ENCODE measurements at places on chromosomes 13 and 19. TPM values are rescaled to one million over a fixed set of nuclear protein-coding genes. Genes with fewer than 3 reads are reported as not detected.

ABHD13 gene
- 17.9 TPM for polyA plus RNA-seq

DNA sequence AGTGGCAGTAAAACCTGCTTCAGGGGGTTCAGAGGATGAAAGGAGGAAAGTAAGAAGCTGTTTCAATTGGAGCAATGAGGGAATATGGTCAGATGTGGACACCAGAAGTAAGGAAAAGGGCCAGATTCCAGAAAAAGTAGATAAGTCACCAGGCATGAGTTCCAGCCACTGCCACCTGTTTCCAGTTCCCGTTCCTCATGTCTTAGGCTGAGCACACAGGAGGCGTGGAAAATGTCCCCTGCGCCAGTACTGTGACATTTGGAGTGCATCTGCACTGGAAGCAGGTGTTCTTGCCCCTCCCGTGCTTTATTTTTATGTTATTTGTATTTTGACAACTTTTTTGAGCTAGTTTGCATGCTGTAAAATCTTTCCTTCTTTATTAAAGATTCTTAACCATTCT is 25.3 kb downstream of the LMO7 start:
- no peak for DNase-seq

- DNase-seq = no peak
Measured at GRCh38 chr13:34124666-34125306, 306.8 kb downstream of the RFC3 start.

DNA sequence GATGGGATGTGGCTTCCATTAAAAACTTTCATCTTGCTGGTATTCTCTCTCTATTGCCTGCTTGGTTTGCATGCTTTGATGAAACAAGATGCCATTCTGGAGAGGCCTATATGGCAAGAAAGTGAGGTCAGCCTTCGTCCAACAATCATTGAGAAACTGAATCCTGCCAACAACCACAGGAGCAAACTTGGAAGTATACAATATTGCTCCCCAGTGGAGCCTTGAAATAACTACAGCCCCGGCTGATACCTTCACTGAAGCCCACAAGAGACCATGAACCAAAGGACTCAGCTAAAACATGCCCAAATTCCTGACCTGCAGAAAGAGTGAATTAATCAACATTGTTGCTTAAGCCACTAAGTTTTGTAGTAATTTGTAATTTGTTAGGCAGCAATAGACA is 82.5 kb upstream of the FGF14 start:
- no peak for DNase-seq

DNA sequence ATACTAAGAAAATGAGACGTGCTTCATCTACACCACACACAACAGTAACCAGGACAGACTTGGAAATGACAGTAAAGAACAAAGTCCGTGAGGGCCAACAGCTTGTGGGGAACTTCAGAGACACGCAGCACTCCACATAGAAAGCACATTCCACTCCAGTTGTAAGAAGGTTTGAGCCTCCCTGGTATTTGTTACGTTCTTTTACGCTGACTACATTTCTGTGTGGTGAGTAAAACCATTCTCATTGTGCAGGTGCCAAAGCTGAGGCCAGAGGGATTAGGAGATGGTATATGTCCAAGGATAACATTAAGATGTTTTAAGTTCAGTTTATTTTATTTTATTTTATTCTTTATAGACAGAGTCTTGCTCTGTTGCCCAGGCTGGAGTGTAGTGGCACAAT is 1189.9 kb downstream of the UQCRFS1 start:
- no peak for DNase-seq

EDDM13 gene
- polyA plus RNA-seq = 3.3 TPM

GRCh38 chr19:32881766-32882165 is 12.2 kb upstream of the SLC7A9 start:
- DNase-seq = no peak

GRCh38 chr19:18725841-18726770 is 42.6 kb downstream of the CRTC1 start:
- DNase-seq = no peak

- peak; percentile 3 for DNase-seq
Measured at GRCh38 chr19:42596391-42597072, 1.8 kb upstream of the CEACAM8 start.

GRCh38 chr13:21077788-21078353 is 16.5 kb upstream of the LATS2 start:
- DNase-seq = no peak

GRCh38 chr13:23751195-23751594 is 138.0 kb downstream of the MIPEP start:
- no peak for DNase-seq
